ENCODE measurements at places on chromosomes 4 and X.

GRCh38 chrX:1249101-1249887, 19.3 kb upstream of the CSF2RA start:
- DNase-seq, result no peak

DNA sequence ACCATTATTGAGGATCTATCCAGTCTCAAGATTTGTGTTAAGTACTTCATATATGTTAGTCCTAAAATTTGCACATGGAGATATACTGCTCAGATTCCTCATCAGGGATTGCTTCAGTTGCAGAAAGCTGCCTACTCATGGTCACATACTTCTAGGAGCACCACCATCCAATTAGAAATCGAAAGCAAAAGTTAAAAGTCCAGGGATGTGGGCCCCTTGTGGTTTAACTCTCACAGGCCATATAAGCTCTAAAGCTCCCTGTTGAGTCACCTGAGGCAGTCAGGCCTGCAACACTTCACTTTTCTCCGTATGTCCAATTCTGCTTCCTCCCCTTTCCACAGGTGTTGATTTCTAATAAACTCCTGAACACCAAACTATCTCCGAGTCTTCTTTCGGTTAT, 84.2 kb downstream of the CNOT6L start:
- no peak for DNase-seq

GRCh38 chr4:79237851-79238250, 88.0 kb downstream of the NAA11 start:
- no peak for DNase-seq

- DNase-seq, result no peak
Measured at GRCh38 chr4:184384810-184385557, 89.4 kb downstream of the IRF2 start.

DNA sequence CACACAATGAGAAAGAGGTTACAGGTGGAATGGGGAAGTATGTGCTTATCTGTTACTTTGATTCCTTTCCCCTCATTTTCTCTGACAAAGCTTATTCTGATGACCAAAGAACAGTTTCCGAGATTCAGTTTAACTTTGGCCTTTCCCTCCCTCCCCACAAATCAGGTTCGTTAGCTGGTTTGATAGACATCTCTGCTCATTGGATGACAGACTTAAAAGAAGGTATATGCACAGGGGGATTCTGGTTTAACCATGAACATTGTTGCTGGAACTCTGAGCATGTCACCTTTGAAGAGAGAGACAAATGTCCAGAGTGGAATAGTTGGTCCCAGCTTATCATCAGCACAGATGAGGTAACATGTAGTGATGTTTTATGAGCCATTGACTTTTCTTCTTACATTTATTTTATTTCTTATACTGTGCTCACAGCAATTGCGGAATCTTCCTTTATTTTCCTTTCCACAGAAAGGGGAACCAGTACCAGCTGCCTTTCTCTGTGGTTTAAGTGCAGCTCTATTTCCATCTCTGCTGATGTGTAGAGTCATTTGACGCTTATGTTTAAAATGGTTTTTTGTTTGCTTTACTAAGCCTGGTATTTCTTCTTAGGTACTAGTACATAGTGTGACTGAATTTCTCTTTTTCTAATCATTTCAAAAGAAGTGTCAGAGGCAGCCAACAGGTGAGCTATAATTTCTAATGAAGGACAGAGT, 125.0 kb downstream of the AKAP4 start:
- no peak for DNase-seq

DNA sequence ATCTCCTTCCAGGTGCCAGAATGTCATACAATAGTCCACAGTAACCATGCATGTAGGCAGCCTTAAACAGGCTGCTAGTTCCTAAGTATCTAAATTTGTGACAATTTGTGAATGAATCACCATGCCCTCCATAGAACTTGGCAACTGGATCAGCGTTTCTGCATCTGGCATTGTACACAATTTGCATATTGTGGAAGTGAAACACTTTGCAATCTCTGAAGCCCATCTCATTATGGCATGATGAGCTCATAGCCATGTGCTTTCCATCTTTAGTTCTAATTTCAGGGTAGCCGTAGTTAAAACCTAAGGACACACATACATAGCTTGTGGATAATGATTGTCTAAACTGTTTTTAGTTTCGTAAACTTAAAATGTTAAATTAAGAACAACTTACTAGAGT, 573.6 kb downstream of the PPP4R3C start:
- no peak for DNase-seq

DNA sequence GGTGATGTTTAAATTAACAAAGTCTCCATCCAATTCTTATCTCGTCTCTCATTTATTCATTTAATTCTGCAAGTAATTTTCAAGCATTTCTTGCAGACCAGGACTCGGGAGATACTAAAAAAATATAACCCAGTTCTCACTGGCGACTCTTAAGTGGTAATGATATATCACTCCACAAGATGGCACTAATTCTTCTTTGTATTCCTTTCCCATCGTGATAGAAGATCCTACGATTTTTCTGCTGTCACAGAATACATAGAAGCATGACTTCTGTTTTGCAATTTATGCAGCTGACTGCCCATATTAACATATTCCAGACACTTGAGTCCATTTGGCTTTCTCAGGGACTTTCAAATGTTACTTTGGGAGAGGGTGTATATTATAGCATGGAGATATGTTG, 64.0 kb upstream of the FGF13 start:
- DNase-seq, result no peak

DNA sequence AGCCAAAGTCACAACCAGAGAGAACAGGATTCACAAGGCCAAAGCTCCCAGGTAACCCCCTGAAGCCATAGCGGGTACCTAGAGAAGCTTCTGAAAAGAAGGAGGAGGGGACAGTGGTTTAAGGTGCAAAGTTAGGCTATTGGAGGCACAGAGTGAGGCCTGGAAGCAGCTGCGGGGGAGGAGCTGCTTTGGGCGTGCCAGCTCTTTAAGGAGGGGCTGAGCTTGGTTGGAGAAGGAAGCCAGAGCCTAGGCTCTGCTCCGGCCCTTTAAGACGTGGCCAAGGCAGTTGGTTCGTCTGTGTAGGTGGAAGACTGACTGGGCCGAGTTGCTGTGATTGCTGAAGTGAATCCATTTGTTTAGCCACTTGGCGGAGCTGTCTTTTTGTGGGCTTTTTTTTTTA, 1.5 kb downstream of the KLF8 start:
- no peak for DNase-seq

DNA sequence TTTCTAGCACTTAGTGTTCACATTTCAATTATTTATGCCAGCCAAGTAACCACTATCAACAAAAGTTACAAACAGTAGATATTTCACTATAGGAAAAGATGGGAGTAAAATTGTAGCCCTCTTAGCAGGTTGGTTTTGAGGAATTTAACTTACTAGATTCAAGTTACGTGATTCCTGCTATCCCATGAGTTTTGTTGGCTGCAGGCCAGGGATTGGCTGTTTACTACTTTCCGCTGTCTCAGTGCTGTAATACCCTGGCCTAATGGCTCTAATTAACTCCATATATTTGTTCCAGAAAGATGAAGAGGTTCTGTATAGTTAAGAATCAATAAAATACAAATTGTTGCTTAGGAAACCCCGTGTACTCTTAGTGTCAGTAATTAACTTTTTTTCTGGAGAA, 55.5 kb upstream of the MAGED1 start:
- DNase-seq, result no peak

DNA sequence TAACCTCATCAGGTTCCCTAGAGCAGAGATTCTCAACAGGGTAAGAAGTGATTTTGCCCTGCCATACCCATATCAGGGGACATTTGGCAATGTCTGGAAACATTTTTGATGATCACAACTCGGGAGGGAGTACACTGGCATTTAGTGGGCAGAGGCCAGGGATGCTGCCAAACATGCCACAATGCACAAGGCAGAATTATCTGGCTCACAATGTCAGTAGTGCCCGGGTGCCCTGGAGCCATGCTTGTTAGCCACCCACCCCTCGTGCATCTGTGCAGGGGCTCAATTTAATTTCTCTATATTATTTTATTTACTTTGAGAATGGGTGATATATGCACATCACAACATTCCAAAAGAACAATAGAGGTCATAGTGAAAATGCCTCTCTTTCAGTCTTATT, 82.0 kb upstream of the DHX15 start:
- DNase-seq, result no peak

DNA sequence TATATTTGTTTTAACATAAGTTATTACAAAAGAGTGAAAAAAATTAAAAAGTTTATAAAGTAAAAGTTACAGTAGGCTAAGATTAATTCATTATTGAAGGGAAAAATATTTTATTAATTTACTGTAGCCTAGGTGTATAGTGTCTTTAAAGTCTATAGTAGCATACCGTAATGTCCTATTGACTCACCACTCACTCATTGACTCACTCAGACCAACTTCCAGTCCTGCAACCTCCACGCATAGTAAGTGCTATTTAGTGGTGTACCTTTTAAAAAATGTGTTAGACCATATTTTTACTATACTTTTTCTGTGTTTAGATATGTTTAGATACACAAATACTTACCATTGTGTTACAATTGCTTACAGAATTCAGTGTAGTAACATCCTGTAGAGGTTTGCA, 841.1 kb downstream of the CENPC start:
- no peak for DNase-seq

DNA sequence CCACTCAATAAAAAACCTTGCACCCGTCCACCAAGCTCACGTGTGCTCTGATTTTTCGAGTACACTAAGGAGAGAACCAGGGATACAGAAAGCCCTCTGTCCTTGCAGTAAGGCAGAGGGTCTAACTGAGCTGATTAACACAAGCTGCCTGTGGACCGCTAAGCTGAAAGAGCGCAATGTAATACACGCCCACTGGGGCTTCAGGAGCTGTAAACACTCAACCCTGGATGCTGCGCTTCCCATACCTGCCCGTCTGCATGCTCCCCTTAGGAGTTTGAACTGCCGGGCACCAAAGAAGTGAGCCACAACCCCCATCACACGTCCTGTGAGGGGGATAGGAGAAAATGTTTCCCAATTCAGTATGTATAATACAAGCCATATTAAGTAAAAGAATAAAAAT, 664.8 kb downstream of the PCDH18 start:
- no peak for DNase-seq

GRCh38 chr4:74021601-74022000, 16.9 kb downstream of the CXCL3 start:
- DNase-seq, result no peak

DNA sequence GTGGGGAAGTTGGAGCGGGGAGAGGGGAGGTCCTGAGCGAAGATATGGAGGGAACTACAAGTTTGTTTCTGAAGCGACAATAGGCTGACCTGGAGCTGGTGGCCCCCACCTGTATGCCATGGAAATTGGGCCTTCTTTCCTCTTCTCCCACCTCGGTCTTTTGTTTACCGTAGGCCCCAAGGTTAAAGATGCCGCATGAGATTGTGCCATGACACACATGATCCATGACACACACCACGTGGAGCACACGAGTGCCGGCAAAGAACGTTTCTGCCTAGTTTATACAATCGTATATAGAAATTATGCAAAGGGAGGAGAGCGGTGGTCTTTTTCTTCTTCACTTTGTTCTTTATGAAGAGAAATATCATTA, 408 bp downstream of the TMEM33 start:
- DNase-seq, result no peak

DNA sequence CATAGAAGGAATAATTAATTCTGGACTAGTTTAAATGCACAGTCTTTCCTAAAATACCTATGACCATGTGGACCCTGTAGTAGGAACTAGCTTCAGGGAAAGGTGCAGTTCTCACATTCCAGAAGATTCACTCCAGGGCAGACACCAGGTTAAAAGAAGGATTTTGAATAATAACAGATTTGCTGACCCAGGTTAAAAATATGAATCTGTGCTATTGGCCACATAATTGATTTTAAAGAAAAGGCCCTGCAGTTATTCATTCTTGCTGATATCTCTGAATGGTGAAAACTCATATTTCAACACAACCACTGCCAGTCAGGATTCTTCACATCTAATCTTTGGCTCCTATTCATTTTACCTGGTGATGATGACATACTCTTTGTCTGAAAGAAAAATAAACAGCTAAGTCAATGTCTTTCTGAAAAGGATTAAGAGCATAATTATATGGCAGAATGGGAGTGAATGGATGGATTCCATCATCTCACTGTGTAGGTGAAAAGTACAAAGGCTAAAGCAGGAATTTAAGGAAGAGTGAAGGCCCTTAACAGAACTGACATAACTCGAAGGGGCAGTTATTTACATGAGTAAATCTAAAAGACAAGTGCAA, 432.8 kb downstream of the PDGFC start:
- no peak for DNase-seq

- DNase-seq, result no peak
Measured at GRCh38 chrX:35699642-35700041, 98.5 kb upstream of the MAGEB16 start.

GRCh38 chr4:83605744-83606172, 69.8 kb downstream of the GPAT3 start:
- no peak for DNase-seq

DNA sequence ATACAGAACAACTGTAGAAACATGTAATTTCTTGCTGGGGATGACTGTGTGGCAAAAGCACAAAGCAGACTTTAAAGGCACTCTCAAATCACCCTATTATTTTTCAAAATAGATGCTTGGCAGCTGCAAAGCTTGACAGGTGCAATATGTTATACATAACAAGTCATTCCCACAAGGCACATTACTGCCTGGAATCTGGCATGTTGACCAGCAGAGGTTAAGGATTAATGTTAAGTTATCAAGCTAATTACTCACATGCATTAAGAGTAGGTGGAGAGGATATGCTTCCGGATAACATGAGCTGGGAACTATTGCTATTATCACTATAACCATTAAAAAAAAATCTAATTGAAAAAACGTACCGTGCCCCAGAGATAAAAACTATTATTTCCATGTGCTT, 17.8 kb downstream of the ANOS1 start:
- no peak for DNase-seq

- DNase-seq, result no peak
Measured at GRCh38 chr4:161702287-161702686, 461.5 kb downstream of the FSTL5 start.

DNA sequence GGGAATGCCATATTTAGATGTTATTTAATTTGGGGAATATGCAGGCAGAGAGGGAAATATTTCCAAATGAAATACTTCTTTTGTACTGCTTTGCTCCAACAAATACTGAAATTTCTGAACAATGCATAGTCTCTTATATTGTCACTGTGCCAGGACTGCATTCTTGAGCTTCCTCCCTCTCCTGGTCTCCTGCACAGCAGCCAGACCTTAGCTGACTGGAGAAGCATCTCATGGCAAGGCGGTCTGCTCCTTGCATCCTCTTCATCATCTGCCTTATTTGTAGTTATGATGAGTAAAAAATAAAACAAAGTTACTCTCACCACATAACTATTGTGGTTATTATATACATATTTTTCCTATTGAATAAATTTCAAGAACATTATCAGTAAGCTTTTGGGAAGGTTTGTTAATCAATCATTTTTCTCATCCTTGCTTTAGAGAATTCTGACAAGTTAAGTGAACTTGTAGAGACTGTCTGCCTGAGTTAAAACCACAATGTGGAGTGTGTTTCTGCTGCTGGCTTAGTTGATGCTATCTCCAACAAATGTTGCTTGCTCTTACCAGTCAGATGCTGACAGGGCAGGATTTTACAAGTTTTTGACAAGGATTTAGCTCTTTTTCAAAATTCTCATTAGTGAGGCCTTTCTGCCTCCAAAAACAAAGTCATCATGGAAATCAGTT, 153.6 kb downstream of the SOWAHB start:
- DNase-seq, result no peak

Data from NCI-H1092 (cell line).